CD4-positive, alpha-beta T cell treated with Interleukin-6 for 4 hours (primary cell): ENCODE measurements at places on chromosomes 1 and 21.

- no peak for DNase-seq
Measured at GRCh38 chr21:44666401-44667320, at the start of gene KRTAP12-2. TSS of gene KRTAP12-2 (minus strand) at chr21:44666927. CDS start at chr21:44666886, 41 bp downstream.

DNA sequence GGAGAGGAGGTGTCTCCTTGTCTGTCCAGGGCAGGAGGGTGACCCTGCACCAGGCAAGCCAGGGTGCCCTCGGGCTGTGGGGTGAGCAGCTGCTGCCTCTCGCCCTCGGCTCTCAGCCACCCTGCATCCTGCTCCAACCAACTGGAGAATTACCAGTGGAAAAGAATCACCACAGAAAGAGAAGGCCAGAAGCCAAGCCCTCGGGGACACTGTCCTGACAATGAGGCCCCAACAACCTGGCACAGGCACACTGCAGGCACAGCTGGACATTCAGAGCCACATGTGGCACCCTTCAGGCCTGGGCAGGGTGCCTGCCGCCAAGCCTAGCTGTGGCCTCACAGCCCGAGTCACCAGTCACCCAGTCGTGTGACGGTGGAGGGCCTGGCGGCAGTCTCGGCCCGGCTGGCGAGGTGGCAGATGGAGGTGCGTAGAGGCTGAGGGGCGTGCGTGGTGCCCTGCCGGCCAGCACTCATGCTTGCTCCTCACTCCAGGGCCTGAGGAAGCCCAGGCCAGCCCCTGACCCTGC, 12.0 kb downstream of the MEGF6 start:
- no peak for DNase-seq

GRCh38 chr1:151428068-151428467, 28.7 kb downstream of the PSMB4 start:
- no peak for DNase-seq

GRCh38 chr1:159239551-159240220, 35.0 kb downstream of the ACKR1 start:
- no peak for DNase-seq

DNA sequence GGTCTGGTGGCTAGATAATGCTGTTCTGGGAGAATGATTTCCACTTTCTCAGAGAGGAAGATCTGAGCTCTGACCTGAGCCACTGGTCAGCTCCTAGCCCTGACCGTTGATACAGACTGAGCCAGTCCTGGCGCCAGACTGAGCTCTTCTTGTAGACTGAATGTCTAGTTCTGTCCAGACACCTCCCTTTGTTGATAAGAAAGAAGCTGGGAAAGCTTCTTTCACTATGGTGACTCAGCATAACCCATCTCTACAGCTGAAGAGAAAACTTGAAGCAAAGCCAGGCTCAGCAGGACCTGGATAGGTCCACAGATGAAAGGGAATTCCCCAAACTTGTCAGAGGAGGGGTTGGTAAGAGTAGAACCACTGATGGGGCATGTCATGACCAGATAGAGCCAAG, 9.9 kb upstream of the TRABD2B start:
- DNase-seq = no peak

- DNase-seq = no peak
Measured at GRCh38 chr1:168229893-168230292, 4.1 kb downstream of the SFT2D2 start.

- no peak for DNase-seq
Measured at GRCh38 chr1:15197591-15198447, 44.3 kb downstream of the TMEM51 start.

DNA sequence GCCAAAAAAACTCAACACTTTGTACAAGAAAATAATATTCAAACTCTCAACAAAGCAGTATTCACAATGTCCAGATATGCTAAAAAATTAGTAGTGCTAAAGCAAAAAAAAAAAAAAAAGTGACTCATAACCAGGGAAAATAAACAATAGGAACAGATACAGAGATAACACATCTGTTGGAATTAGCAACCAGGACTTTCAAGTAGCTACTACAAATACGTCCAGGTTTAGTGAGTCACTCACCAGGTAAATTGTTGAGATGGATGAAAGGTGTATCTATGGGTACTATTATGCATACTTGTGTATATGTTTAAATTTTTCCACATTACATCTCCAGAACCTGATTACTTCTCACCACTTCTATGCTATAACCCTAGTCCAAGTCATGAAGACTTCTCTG, 144.8 kb upstream of the SLC35F3 start:
- DNase-seq = no peak

DNA sequence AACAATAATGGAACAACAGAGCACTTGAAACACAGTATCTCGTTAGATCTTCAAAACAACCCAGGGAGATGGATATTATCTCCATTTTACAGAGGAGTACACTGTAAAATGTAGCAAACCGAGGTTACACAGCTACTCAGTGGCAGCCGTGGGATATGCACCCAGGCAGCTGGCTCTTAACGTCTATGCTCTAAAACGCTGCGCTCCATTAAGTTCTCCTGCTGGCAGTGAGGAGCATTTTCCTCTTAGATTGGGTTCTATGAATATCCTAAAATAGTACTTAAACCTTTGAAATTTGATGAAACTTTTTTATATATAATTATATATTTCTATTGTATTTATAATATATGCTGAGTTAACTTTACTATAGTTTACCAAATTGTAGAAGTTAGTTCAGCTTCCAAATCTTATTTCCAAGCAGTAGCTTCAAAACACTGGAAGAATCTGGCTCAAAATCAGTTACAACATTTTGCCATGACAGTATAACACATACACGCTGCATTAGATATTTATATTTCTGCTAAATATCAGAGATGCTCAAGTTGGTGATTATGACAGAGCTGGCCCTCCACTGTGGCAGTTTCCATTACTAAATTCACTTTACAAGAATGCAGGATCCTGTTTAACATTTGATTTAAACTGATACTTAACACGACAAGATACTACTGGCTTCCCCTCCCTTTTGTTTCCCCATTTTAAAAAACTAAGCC, 49.5 kb downstream of the TGFBR3 start:
- no peak for DNase-seq

- no peak for DNase-seq
Measured at GRCh38 chr21:27719226-27719625, 752.3 kb upstream of the ADAMTS5 start.

DNA sequence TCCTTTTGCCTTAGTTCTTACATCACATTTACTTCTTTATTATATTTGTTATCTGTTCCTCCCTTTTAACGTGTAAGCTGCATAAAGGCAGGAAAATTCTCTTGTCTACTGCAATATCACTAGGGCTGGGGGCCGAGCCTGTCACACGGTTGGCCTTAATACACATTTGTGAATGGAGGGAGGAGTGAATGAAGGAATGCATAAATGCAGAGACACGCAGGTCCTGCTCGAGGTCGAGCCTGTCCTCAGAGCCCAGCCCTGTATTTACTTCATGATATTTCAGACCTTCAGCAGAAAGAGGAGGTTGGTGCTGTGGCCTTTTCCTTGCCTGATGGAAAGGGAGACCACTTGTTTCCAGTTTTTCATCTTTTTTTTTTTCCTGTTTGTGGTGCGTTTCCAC, 671.3 kb downstream of the PTPRU start:
- DNase-seq = no peak

GRCh38 chr1:108609483-108610049, 49.7 kb downstream of the EEIG2 start:
- DNase-seq = no peak

- no peak for DNase-seq
Measured at GRCh38 chr1:118262865-118263264, 77.8 kb upstream of the SPAG17 start.

DNA sequence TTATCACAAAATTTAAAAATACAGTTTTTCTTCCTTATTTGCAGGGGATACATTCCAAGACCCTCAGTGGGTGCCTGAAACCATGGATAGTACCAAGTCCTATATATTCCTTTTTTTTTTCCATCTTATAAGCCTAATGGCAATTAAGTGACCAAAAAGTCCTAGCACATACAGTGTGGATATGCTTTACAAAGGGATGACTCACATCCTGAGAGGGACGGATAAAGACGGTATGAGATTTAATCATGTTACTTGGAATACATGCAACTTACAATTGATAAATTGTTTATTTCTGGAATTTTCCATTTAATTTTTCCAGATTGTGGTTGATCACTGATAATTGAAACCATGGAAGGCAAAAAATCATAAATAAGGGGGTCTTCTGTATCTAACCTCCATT, 181.2 kb upstream of the BRINP3 start:
- DNase-seq = no peak

DNA sequence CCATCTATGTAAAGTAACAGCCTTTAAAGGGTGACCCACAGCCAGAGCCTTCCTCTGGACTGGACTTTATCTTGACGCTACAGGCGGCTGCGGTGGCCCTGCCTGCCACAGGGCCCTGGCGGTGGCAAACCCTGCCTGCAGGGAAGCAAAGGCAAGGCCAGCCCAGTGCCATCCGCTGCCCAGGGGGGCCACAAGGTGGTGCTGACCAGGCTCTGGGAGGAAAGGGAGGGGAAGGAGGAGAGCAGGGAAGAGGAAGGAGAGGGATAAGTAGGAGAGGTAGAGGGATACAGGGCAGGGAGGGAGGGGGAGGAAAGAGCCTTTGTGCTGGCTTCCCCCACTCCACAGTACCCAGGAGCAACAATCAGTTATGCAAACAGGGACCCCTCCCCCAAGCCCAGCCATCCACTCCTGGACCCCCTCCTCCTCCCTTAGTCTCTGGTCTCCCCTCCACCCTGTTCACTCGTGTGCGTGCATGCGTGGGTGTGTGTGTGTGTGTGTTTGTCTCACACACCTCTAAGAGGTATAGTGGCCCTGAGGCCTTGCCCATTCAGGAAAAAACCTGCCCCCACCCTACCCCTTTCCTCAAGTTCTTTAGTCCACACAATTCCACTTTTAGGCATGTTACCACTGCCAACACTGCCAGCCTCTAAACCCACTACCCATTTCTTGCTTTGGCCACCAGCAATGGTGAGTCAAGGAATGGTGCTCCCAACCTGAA, 30.3 kb downstream of the SSBP3 start:
- no peak for DNase-seq

DNA sequence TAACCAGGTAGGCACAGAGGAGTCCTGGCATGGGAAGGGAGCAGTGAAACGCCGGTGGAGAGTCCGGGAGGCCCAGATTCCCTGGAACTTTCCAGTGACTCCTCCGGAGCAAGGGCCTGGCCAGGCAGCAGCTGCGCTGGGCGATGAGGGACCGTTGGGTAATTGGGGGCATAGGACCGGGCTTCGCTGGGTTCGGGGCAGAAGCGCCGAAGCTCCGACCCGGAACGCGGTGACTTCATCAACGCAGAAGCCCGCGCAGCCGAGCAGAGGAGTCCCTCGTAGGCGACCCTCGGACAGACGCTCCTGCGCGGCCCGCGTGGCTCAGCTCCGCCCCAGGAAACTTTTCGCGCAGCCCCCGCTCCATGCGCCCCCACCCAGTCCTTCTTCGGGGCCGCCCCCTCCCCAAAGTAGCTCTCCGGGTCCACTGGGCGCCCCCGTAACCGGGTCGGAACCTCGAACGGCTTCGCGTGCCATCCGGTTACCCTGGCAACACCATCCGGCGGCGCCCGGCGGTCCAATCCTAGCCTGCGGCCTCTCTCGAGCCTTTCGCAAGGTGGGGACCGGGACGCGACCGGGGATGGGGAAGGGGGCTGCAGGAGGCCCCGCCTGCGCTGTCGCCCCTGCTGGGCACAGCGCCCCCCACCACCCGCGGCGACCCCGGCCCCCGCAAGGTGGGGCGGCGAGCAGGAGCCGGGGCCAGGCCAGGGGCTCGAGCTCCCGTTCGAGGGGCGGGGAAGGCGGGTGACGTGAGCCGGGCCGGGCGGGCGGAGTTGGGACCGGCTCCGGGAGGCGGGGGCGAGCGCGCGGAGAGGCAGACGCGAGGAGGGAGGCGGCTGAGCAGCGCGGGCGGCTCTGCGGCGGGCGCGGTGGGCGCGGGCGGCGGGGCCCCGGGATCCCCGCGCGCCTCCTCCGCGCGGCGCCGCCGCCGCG, at the start of gene AJAP1:
AJAP1 (plus strand) TSS at position 814 of the 930 bp plus-strand sequence. CDS start 817 bp downstream, outside the sequence.
- DNase-seq = no peak

GRCh38 chr1:210482491-210482890, 153.8 kb downstream of the HHAT start:
- no peak for DNase-seq

DNA sequence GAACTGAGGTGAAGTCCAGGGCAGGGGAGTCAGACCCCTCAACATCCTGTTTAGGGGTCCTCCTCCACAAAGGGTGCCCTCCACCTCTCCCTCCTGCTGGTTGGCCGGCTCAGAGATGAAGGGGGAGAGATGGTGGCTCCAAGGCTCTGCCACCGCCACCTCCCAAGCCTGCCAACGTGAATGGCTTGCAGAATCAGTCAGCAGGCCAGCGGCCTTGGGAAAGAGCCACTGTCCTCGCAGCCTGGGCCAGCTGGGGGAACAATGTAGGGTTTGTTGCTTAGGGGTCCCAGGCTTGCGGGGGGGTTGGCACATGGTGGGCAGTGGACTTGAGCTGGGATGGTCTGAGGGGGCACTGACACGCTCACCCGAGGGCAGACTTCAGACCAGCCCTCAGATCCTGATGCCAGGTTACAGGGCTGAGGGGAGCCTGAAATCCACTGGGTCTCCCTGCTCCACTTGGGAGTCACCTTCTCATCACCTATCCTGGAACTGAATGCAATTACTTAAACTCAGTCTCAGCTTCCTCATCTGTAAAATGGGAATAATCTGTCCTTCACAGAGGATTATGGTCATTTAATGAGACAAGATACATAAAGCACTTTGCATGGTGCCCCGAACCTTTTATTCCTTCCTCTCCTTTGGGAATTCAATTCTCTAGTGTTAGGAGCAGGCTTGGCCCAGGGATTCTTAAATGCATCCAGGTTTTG, 8.3 kb downstream of the GPR37L1 start:
- DNase-seq = no peak

GRCh38 chr21:45541221-45542039, 810 bp downstream of the SLC19A1 start:
- DNase-seq = peak; percentile 85

- no peak for DNase-seq
Measured at GRCh38 chr1:201630582-201630981, 91.7 kb downstream of the NAV1 start.

DNA sequence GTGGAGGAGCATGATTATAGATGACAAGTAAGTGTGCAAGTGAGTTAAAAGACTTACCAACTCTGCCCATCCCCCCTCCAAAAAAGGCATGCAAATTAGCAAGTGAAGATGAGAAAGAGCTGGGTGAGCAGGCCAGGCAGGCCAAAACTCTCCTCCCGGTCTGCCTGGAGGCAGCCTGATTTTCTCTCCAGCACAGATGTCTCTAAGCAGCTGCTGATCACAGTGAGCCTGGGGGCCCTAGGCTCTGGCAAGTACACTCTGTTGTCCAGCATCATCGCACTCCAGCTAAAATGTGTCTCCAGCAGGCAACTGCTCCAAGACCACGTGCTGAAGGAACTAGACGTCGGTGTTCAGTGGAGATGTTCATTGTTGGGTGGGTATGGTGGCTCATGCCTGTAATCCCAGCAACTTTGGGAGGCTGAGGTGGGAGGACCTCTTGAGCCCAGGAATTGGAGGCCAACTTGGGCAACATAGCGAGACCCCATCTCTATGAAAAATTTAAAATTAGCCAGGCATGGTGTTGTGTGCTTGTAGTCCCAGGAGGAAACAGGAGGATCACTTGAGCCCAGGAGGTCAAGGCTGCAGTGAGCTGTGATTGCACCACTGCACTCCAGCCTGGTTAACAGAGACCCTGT, 56.7 kb upstream of the PUM1 start:
- no peak for DNase-seq
